ENCODE measurements at places on chromosomes 2 and 18.
A peak's percentile ranks its signal among the peaks of the same experiment; 100 is the strongest.

DNA sequence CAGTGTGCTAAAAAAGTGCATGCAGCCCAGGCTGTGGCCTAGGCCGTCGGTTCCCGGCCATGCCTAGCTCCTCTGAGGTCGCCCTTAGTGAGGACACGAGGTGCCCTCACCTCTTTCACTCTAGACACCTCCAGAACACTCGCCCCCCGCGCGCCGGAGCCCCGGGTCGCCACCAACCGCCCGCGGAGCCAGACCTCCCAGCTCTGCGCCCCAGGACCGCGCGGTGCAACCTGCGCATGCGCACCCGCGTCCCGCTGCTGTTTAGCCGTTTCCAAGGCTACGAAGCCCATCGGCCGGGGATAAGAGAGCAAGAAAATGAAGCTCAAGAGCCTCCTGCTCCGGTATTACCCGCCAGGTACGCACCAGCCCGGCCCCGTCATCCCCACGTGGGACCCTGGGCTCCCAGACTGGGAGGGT is at the start of gene DAW1:
Gene DAW1 (plus strand): TSS at position 257 of the 417 bp plus-strand sequence. CDS start 59 bp downstream, at position 316.
- DNase-seq: peak; percentile 18

GRCh38 chr2:232320443-232320803 is 58.1 kb upstream of the ALPP start:
- no peak for DNase-seq

- DNase-seq: no peak
These were observed 179.8 kb upstream of the TRIB2 start for GRCh38 chr2:12536976-12537375.

DNA sequence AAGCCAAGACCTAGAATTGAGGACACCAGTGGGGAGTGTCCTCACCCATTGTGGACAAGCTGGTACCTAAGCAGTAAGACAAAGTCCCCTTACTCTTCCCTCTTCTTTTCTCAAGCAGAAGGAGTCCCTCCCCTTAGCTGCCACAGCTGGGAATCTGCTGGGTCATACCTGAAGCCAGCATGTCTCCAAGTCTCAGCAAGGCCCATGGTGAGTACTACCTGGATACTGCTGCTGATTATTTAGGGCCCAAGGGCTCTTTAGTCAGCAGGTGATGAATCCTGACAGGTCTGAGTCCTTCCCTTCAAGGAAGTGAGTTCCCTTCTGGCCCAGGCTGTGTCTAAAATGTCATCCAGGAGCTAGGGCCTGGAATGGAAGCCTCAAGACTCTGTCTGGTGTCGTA is 198.6 kb upstream of the STK17B start:
- DNase-seq: no peak

- DNase-seq: no peak
These were observed 75.6 kb downstream of the TMEM247 start for GRCh38 chr2:46555011-46555410.
